ENCODE measurements at places on chromosomes 7 and 10.

DNA sequence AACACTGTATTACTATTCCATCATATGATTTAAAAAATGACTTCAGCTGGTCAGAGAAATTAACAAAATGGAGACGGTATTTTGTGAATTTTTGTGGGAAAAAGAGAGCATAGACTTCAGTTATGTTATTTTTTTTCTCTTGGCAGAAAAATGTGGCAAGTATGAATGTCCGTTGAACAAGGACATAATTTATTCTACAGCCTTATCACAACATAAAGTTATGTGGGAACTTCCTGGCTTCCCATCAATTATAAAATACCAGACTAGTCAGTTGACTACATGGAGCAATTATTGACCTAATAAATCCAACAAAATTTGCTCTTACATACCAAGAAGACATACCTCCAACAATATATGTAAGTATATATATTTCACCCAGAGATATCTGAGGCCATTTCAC is 88.6 kb upstream of the PPP1R3A start:
- no peak for DNase-seq

DNA sequence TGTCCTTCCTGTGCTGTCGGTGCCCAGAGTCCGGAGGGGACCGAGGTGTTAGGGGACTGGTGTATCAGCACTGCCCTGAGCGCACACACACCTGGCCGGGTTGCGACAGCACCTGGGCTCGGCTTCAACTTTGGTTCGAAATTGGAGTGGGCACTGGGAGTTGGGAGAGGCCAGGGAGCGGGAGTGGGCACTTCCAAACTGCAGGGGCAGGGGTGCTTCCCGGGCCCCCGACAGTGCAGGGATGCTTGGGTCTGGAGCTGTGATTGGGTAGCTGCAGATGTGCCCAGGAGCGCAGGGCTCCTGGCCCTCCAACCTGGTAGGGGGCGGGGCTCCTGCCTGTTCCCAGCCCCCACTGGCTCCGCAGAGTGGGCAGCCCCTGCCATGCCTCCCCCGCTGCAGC is 7.7 kb downstream of the BBS9 start:
- no peak for DNase-seq

- no peak for DNase-seq
Measured at GRCh38 chr7:81407094-81407493, 362.8 kb downstream of the HGF start.

GRCh38 chr10:6643962-6644361 is 63.9 kb upstream of the PRKCQ start:
- no peak for DNase-seq

GRCh38 chr7:80154656-80155333 is 20.2 kb downstream of the GNAI1 start:
- DNase-seq, result no peak

DNA sequence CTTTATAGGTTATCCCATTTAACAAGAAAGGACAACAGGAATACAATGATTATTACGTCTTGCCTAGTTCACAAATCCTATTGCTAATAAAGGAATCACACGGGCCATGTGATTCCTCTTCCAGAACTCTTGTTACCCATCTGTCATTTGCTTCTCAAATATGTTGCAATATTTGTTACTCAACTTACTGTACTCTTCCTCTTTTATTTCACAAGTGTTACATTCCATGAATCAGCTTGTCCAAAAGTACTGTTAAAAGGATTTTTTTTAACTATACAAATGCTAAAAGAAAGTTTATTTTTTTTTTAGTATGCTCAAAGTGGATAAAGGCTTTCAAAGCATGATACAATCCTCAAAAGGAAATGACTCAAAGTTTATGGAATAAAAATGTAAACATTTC is 3.9 kb upstream of the CD36 start:
- no peak for DNase-seq

DNA sequence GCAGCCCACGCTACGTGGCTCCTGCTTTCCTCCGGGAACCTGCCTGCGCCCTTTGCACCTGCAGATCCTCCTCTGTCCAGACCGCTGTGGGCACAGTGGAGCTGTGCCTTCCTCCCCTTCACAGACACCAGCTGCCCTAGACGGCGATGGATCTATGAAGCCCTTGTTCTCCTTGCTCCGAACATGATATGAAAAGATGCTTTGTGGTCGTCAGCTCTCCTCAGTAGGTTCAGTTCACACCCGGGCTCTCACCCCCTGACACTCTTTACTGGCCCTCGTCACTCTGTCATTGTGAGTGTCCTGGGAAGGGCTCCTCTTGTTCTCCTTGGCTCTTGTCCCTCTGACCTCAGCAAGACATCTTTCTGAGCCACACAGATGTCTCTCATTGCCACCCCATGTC is 4.2 kb downstream of the ZNF488 start:
- no peak for DNase-seq

GRCh38 chr7:112080441-112080840 is 125.8 kb downstream of the DOCK4 start:
- peak; percentile 11 for DNase-seq

GRCh38 chr10:118590334-118590733 is 5.1 kb downstream of the PRLHR start:
- DNase-seq, result no peak

- DNase-seq, result no peak
Measured at GRCh38 chr10:75770626-75771081, 339.2 kb downstream of the LRMDA start.

DNA sequence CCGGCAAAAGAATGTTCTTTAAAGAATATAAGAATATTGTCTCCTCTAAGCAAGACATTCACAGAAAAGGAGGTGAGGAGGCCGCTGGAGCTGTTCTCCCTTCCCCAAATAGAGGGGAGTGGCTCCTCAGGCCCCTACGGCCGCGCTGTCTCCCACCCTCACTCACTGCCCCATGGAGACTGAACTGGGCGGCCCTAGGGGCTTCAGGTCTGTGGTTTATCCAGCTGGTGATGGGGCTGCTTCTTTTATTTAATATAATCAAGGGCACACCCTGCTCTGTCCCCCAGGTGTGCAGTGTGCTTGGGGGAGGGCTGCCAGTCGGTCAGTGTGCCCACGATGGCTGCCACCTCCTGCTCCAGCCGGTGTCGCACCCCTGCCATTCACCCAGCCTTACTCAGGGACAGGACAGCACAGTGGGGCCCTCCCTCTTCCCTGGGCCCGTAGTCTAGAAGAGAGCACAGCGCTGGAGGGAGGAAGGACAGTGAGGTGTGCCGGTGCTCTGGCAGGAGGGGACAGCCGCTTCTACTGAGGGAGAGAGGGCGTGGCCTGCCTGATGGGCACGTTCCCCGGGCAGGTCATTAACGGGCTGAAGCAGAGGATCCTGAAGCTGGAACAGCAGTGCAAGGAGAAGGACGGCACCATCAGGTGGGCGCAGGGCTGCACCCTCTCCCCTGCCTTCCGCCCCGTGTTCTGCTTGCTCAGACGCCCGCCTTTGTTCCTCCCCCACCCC is 23.4 kb downstream of the IQCE start:
- no peak for DNase-seq

GRCh38 chr10:50927522-50928189 is 42.2 kb upstream of the A1CF start:
- DNase-seq, result no peak

- no peak for DNase-seq
Measured at GRCh38 chr10:99521765-99522469, 10.8 kb upstream of the NKX2-3 start.

- no peak for DNase-seq
Measured at GRCh38 chr7:88072715-88073055, 138.6 kb downstream of the ADAM22 start.

- no peak for DNase-seq
Measured at GRCh38 chr10:23514321-23514720, 75.4 kb downstream of the OTUD1 start.

- peak; percentile 2 for DNase-seq
Measured at GRCh38 chr7:95199779-95200558, 124.4 kb downstream of the PON1 start.

DNA sequence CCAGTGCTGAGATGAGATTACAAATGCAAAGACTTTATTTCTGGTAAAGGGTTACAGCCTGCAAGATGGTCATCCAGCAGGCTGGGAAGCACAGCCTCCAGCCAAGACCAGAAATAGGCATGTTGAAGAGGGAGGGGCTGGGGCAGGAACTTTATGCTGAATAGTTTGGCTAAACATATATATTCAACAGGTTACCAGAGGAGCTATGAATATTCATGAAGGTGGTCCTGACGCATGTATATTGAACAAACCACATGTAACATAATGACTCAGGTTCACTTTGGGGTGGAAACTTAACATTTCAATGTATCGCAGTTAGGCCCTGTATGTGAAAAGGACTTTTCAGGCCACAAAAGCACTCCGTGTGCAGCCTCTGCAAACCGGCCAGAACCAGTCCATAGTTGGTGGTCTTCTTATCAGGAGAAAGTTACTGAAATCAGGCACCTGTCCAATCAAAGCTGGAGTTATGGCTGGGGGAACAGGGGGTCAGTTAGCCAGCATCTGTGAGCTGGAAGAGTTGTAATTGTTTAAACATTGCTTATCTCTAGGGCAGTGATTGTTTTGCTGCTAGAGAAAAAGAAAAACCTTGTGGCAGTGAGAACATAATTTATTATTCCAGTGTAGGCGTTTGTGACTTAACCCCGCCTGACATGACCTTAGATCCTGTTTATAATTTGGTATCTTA is 372.9 kb upstream of the AUTS2 start:
- DNase-seq, result no peak

DNA sequence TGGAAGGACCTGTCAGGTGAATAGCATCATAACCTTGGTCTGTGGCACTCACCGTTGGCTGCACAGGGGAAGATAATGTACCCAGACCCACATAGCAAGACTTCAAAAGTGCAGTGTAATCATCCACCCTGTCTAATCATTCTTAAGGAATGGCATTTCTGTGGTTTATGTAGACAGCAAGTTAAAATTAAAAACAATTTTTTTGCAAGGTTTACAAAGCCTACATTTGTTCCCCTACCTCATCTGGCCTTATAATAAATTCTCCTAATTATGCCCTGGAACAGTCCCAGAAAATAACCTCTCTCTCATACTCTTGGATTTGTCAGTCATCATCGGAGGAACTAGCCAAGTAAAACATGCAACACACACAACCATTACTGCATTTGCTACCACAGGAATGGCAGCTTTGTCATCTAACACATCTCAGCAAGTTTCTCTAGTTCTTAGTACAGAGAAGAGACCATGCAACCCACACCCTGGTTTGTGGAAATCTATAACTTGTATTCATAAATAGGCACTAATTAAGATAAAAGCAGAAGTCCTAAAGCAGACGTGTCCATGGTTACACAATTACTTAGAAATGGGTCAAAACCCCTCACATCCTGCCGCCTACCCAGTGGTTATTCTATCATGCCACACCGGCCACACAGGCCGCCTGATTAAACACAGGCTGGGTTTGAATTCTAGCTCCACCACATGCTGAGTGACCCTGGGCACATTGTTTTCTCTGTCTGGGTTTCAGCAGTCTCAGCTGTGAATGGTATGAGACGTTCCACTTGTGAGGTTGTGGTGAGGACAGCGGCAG is 19.1 kb downstream of the ABLIM1 start:
- no peak for DNase-seq

DNA sequence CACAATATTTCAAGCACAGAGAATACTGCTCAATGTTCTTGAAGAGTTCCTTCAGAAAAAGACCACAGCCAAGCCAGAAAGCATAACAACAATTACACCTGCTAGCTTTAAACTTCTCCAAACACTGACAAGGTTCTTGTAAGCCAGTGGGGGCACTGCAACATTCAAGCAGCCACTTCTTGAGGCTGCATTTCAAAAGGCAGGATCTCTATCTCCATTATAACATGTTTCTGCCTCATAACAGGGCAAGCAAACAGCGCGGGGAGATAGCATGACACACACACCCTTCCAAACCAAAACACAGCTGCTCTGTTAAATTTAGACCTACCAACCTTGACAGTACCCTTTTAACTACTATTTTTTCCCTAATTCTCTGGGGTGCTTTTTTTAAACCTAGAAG is 30.8 kb downstream of the CHCHD3 start:
- peak; percentile 21 for DNase-seq

DNA sequence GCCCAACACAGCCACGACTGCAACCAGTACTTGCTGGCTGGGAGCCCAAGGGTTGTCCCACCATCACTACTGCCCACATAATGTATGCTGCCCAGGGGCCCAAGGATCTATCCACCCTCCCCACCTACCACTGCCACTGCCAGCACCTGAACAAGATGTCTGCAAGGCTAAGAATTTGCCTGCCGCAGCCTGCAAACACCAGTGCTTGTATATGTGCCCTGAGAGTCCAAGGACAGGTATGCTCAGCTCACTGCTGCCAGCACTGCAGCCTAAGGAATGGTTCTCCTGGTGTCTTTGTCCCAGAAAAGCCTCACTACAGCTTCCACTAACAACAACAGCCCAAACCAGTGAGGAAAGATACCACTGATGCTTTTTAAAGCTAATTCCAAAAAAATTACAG is 1174.0 kb downstream of the SORCS1 start:
- no peak for DNase-seq
